ENCODE measurements at places on chromosomes 6 and 20.

DNA sequence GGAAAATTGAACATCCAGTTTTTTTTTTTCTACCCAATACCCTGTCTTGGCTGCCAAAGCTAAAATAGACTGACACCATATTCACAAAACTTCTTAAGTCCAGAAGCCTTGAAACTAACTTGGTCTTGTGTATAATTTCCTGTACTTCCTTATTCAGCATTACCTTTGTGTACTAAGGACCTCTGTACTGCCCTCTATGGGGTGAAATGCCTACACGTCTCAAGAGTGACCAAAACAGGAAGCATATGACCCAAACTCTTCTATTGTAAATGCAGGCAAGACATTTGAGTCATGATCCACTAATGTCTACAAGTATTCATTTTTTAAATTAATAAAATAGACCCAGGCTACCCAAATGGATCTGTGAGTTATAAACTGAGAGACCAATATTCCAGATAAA is 50.4 kb downstream of the HMGCLL1 start:
- DNase-seq: peak; percentile 41

GRCh38 chr6:26251354-26252076 is 113.5 kb upstream of the BTN3A2 start:
- DNase-seq: peak; percentile 83

- peak; percentile 21 for DNase-seq
These were observed 830 bp upstream of the CYP24A1 start for GRCh38 chr20:54174457-54175175.

- DNase-seq: no peak
These were observed 132.9 kb downstream of the FOXO3 start for GRCh38 chr6:108693430-108694154.

- DNase-seq: no peak
These were observed 10.5 kb downstream of the CNPY3 start for GRCh38 chr6:42939810-42940167.

GRCh38 chr20:30812739-30813411 is 444.6 kb upstream of the DEFB115 start:
- no peak for DNase-seq
